Activated CD8-positive, alpha-beta T cell treated with anti-CD3 and anti-CD28 coated beads for 36 hours (primary cell): ENCODE measurements at places on chromosomes 5 and 9.
A peak's percentile ranks its signal among the peaks of the same experiment; 100 is the strongest.

DNA sequence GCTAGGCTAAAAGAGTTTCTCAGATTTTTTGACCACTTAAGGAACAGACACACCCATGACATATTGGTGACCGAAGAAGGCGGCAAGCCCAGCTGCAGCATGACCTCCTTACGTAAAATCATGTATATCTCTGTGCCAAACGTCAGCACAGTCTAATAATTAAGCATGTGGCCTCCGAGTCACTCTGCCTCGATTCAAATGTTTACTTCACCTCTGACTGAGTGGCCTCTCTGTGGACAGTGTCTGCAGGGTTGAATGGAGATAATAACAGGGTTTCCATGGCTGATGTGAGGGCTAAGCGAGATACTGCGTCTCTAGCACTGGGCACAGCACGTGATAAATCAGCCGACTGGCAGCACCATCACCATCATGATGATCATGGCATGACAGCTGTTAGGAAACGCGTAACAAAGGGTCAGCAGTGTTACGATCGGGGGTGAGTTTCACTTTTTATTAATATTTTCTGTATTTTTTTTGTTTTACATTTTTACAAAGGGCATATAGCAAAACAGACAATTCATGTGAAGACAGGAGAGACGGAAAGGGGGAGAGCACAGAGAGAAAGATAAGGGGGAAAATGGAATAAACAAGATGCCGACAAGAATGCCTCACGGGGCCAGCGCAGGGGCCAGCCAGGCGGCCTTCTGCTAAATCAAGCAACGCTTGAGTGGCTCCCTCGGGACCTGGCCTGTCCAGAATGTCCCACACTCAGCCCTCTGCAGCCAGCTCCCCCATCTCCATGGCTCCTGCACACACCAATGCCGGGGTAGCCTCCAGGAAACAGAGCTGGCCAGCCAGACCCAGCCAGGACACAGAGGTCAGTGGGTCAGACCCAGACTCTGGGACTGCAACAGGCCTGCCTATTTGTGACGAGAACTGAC lies 60.3 kb downstream of the ADAMTS2 start:
- DNase-seq, result no peak

DNA sequence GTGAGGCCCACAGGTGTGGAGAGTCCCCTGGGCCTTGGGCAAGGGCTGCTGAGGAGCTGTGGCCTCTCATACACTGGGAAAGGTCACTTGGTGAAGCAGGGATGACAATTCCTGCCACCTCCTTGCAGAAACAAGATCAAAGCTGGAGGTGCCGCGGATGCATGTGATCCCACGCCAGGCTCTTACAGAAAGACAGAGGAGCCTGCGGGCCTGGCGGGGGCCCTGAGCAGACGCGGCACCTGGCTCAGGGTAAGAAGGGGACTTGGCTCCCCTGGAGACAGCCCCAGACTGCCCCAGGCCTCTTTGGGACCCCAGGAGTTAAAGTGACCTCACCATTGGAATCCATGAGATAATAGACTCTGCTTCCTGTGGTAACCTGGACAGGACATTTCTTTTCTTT lies 4.8 kb downstream of the GFPT2 start:
- DNase-seq, result no peak

DNA sequence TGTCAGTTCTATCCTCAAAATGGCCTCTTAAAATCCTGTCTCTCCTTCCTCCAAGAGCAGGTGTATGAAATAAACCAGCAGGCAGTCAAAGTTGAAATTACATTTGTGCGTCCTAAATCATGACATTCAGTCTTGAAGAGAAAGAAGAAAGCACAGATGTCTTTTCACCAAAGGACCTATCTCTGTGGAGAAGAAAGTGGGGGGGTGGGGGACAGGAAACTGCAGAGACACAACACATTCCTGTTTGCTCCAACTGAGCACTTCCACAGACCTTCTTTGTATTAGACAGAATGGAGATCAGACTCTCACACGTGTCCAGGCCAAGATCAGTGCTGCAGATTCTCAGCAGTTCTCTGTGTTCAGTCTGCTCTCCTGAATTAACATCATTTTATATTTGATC lies 471.9 kb upstream of the RGMB start:
- no peak for DNase-seq

- DNase-seq, result no peak
These were observed 206.3 kb downstream of the GABBR2 start for GRCh38 chr9:98502311-98502975.

DNA sequence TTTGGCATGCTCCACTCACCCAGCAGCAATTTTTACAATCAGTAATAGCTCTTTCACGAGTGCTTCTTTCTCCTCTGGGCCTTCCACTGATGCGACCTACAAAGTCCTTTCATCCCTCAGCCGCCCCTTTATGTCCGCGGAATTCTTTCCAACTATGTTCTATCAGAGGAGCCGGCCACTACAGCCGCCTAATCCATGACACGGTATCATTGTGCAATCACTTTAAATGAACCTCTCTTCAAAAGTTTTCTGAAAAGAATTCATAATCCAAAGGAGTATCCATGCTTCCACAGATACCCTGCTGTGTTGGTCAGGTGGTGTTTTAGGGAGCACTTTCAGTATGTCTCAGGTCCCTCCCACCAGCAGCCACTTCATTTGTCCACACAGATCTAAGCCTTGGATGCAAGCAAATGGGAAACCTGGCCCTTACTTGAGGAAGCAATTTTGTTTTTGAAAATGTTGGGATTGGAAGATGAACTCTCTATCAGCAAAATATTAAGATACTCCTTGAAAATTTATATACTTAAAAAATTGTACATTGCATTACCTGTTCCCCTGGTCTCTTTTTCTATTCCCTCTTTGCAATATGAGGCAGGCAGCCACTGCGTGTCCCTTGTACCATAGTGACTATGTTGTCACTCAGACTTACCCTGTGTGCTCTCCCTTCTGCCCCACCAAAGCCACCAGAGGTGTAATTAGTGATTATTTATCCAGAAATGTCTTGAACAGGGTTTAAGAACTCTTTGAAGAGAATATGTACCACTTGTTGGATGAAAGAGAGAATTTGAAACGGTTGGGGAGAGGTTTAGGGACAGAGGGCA lies 12.9 kb upstream of the MEF2C start:
- DNase-seq, result no peak

DNA sequence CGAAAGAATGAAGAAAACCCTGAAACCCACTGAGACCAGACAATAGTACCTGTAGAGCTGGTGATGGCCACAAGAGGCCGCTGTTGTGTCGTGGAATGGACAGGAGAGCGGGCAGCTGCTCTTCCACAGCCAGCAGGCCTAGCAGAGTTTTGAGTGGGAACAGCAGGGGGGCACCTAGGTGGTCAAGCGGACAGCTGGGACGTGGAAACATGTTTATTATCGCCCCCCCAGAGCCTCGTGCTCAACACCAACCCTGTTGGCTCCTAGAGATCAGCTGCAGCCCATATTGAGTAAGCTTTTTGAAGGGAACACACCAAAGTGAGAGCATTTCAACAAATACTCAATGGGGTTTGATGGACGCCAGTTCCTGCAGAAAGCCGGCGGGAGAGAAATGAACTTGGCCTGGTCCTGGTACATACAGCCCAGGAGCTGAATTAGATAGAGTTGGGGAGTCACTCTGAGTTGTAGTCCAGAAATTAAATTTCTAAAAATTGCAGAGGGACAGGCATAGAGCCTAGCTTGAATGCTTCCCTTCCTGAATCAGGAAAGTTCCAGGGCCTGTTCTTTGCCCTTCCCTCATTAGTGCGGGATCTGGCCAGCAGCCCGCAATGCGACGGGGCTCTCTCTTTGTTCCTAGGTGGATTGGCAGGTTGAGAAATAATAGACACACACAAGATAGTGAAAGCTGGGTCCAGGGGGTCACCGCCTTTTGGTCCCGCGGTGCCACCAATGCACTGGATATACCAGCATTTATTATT lies 33.8 kb downstream of the MFAP3 start:
- DNase-seq, result peak; percentile 91

- DNase-seq, result peak; percentile 84
These were observed 190.0 kb downstream of the FANCC start for GRCh38 chr9:95127249-95128176.
